CD4-positive, alpha-beta memory T cell (primary cell): ENCODE measurements at places on chromosomes 4 and X. TPM values are rescaled to one million over a fixed set of nuclear protein-coding genes. Genes with fewer than 3 reads are reported as not detected.

The CMC4 gene
- 7.0 TPM for total RNA-seq

- no peak for DNase-seq
- no peaks in the 10 kb centered on the region for H3K27me3 ChIP-seq
- H3K36me3 ChIP-seq: no peaks in the 10 kb centered on the region
- H3K27ac ChIP-seq: no peak overlapping the region
- H3K4me3 ChIP-seq: no peak overlapping the region
Measured at GRCh38 chrX:133254666-133255065, 36.5 kb upstream of the TFDP3 start.

DNA sequence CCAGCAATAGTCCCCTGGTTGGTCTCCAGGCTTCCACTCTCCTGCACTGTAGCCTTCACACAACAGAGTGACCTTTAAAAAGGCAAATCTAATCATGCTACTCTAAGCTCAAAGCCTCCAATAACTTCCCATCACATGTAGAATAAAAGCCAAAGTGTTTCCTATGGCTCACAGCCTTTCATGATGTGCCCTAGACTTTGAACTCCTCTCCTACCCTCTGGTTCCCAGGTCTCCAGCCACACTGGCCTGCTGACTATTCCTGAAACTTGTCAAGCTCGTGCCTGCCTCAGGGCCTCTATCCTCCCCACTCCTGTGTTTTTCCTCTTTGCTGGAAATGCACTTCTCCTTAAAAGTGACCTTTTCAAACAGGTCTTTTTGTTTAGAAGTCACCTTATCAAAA lies 3.1 kb downstream of the MANBA start:
- DNase-seq: no peak
- H3K27me3 ChIP-seq: no peaks in the 10 kb centered on the region
- H3K36me3 ChIP-seq: no peaks in the 10 kb centered on the region
- H3K27ac ChIP-seq: no peak overlapping the region
- peaks cover 18% of the 10 kb centered on the region for H3K4me1 ChIP-seq

GRCh38 chr4:133147921-133148689 lies 989 bp upstream of the PCDH10 start:
- no peaks in the 10 kb centered on the region for H3K4me1 ChIP-seq
- no peaks in the 10 kb centered on the region for H3K36me3 ChIP-seq
- H3K27ac ChIP-seq: no peak overlapping the region
- no peak for DNase-seq

- H3K27ac ChIP-seq: no peak overlapping the region
- DNase-seq: no peak
Measured at GRCh38 chr4:146470604-146471003, 51.1 kb downstream of the SLC10A7 start.

- H3K4me3 ChIP-seq: no peak overlapping the region
- DNase-seq: no peak
- H3K36me3 ChIP-seq: no peaks in the 10 kb centered on the region
- H3K4me1 ChIP-seq: no peaks in the 10 kb centered on the region
- no peak overlapping the region for H3K27ac ChIP-seq
Measured at GRCh38 chr4:78588894-78589545, 37.5 kb downstream of the ANXA3 start.

The MAGEC3 gene
- not detected for total RNA-seq

DNA sequence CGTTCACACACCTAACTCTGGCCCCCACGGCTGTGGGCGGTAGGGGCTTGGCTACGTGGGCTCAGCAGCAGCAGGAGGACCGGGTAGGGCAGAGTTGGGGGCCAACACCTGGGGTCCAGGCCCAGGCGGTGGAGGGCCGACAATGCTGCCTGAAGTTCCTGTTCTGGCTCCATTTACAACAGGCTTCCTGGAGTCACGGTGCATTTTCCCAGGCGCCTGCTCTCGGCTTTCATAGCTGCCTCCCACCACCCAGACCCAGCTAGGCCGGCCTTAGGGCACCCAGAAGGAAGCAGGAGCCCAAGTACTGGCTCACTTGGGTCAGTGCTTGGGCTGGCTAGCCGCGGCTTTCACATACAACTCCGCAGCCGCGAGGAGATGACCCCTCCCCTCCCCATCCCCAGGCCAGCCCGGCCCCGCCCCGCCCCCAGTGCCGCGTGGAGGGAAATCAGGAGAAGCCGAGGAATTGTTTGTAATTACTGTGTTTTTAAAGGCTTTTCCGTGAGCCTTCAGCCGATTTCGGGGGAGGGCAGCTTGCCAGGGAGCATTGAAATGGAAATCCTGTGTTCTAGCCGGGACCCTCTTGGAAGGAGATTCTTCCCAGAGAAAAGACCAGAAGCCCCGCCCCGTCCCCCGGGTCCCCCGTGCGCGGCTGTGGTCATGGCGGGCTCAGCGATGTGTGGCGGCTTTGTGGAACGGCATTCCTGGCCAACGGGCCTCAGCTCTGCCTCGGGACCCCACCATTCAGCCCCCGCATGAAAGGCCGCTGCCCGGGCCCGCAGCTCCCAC lies 28.5 kb downstream of the PJA1 start:
- no peaks in the 10 kb centered on the region for H3K4me1 ChIP-seq
- H3K36me3 ChIP-seq: no peaks in the 10 kb centered on the region
- DNase-seq: no peak
- no peak overlapping the region for H3K4me3 ChIP-seq
- H3K27ac ChIP-seq: no peak overlapping the region
